ENCODE measurements at places on chromosomes 16 and 17.

GRCh38 chr16:50884066-50884860 is 142.4 kb downstream of the CYLD start:
- no peak for DNase-seq

GRCh38 chr16:68279726-68280558 is 15.6 kb downstream of the SLC7A6 start:
- DNase-seq, result no peak

- no peak for DNase-seq
Observed at GRCh38 chr17:2068519-2069051, 13.7 kb downstream of the HIC1 start.

- DNase-seq, result no peak
Observed at GRCh38 chr17:77456271-77456950, 315.6 kb downstream of the SEC14L1 start.

DNA sequence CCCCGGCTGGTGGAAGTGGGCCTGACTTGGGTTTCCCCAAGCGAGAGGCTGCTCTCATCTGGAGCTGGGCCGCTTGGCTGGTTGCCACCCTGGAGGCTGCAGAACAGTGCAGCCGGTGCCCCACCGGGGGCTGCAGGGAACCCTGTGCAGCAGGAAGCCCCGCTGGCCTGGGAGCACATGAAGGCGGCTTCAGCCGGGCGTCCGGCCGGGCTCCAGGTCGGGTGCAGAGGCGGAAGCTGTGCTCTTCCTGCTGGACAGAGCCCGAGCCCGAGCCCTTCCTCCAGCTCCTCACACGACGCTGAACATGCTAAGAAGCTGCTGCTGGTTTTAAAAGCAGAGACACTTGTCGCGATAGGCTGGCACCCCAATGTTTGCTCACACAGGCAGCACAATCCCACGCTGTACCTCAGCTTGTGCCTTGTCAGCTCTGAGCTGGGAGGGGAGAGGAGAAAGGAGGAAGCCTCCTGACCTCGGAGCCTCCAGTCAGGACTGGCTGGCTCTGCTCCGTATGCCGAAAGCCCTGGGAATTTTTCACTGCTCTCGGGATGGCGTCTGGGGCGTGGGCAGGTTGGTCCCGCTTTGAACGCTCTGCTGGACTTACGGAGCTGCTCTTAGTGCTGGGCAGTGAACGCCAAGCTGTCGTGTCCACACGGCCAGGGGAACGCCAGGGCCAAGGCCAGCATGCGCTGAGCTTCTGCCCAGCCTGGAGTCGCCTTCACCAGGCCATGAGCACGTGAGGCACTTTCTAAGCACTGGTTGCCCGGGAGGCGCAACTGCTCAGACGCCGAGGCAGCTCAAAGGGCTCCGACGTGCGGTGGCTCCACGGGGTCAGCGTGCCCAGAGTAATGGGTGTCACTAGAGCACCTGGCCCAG is 8.8 kb downstream of the CDK5R1 start:
- DNase-seq, result no peak

DNA sequence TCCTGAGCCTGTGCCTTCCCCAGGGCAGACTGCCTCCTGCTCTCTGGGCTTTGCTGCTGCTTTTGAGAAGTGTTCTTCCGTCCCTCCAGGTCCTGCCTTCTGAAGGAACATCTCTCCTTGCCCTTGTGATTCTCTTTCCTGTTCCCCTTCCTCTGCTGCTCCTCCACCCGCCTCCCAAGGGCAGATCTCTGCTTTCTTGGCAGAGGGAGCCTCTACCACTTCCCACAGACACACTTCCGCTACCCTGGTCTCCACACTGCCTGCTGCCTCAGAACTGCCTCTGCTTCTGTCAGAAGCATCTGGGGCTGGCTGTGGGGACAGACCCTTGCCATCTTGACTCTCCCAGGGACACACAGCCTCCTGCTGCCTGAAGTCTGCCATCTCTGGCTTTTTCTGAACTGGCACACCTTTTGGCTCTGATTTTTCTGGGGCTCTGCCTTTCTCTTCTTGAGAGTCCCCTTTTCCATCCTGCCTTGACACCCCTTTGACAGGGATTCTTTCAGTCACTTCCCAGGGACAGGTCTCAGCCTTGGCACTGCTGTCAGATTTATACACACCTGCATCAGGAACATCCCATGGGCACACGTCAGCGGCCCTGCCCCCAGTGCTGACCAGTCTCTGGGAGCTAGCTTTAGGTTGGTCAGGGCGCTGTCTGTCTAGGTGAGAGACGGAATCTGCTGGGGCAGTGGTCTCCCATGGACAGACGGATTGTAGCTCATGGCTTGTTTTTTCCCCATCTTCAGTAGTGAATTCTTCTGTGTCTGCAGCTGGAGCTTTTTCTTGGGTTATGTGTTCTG is 16.6 kb downstream of the GPR179 start:
- DNase-seq, result no peak

- DNase-seq, result no peak
Observed at GRCh38 chr16:2079991-2080390, 32.2 kb downstream of the TSC2 start.

DNA sequence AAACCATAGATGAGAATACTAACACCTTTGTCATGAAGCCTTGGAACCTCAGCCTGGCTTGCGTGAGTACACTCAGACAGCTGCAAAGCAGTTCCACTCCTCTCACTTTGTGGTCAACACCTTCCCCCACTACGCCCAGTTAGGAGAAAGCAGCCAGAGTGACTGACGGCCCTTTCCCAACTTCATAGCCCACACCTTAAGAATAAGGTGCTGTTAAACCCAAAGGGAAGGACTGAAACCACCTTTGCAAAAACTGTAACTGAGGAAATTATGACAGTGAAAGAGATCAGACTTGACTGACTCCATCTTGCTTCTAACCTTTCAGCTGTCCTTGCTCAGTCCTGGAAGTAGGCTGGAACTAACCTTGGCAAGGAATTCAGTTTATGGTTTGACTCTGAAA is 13.7 kb downstream of the N4BP1 start:
- DNase-seq, result no peak

- no peak for DNase-seq
Observed at GRCh38 chr17:31997005-31997404, 10.2 kb upstream of the LRRC37B start.

GRCh38 chr17:27352448-27353032 is 58.6 kb downstream of the WSB1 start:
- DNase-seq, result no peak

DNA sequence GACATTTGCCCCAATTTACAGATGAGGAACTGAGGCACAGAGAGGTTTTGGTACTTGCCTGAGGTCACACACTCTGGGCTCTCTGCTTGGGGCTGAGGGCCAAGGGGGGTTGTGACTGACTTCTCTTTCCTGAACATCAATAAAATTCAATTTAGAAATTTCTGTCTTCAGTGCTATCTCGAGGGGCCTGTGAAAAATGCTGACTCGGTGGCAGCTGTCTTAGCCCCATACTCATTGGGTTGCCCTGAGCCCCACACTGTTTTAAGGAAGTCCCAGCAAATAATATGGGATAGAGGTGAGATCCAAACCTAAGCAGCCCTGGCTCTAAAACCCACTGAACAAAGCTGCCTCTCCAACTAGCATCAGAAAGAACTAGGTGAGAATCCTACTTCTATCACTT is 7.0 kb upstream of the BRCA1 start:
- no peak for DNase-seq

GRCh38 chr17:75847614-75848522 is 3.7 kb upstream of the UNC13D start:
- DNase-seq, result no peak

GRCh38 chr17:49390548-49391324 is 23.9 kb downstream of the PHB1 start:
- no peak for DNase-seq

GRCh38 chr17:15414532-15415306 is 52.7 kb downstream of the CDRT4 start:
- no peak for DNase-seq

DNA sequence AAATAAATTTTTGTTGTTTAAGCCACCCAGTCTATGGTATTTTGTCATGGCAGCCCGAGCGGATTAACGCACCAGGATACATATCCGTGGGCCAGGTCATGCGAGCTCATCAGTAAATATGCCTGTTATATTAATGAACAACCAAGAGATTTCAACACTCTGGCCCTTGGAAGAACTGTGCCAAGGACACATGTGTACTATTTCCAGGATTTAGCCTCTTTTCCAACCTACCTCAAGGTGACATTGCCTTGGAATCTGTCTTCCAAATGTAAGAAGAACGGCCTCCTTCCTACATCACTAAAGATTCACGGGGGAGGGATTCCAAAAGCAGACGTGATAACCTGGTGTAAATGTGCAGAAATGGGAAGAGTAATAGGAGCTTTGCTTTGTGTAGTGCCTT is 72.8 kb upstream of the DYNLRB2 start:
- no peak for DNase-seq

- DNase-seq, result no peak
Observed at GRCh38 chr17:77307479-77308198, 166.9 kb downstream of the SEC14L1 start.

DNA sequence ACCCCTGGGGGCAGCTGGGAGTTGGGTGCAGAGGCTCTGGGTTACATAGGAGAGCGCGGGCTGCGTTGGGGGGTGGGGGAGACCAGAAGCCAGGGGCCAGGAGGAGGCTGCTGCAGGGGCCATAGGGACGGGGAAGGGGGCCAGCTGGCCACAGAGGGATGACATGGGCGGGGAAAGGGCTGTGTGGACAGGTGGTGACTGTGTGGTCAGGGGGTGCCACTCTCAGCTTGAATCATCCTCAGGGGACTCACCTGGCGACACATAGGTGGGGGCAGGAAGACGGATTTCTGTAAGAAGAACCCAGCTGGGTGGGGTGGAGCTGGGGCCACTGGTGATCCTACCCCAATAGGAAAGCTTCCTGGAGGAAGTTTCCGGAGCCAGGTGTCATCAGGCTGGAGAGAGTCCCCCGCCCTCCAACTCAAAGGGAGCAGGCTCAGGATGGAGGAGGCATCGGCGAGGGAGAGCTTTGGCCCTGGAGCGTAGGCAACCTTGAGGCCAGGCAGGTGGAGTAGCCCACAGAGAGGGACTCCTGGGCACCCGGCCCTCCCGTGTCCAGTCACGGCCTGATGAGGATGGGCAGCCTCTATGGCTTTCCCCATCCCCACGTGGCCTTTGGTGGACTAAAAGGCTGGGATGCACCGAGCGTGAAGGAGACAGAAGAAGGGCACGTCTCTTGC is 1.2 kb downstream of the TRPV3 start:
- DNase-seq, result no peak

DNA sequence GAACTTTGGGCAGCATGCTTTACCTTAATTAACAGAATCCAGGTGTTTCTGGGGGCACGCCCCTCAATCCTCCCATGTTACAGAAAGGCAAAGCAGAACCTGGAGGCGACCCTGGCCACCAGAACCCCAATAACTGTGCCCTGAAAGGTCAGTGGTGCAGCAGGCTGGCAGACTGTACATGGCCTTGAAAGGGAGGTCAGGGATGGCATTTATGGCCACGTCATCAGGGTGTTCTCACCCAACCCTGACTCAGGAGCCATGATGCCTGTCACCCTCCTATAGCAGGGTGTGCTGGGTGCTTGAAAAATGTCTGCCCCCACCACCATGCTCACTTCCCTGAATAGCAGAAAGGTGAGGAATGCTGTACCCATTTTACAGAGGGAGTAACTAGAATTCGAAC is 177.7 kb downstream of the TMEM132E start:
- no peak for DNase-seq

GRCh38 chr16:53626161-53626560 is 77.5 kb downstream of the RPGRIP1L start:
- peak; percentile 8 for DNase-seq

GRCh38 chr16:47320546-47321310 is 140.1 kb downstream of the ITFG1 start:
- DNase-seq, result no peak

DNA sequence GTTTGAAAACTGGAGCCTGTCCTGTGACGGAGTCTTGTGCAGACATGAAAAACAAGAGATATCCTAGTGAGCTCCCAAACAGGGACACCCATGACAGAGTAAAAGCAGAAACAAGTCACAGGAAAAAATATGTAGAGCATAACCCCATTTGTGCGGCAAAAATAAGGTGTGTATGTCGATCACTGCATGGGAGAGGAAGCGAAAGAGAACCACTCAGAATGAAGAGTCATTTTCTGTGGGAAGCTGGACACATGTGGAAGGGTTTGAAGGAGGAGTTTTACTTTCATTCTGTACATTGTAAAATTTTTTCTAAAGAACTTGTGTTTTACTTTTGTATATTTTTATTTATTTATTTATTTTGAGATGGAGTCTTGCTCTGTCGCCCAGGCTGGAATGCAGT is 72.1 kb downstream of the JPH3 start:
- DNase-seq, result no peak

GRCh38 chr17:16872351-16873173 is 99.4 kb downstream of the TNFRSF13B start:
- no peak for DNase-seq

GRCh38 chr16:1794221-1794871 is 841 bp upstream of the IGFALS start:
- no peak for DNase-seq

GRCh38 chr17:73388578-73388905 is 76.7 kb upstream of the CDC42EP4 start:
- DNase-seq, result no peak

GRCh38 chr17:1047177-1047878 is 50.4 kb downstream of the TIMM22 start:
- DNase-seq, result peak; percentile 39

- no peak for DNase-seq
Observed at GRCh38 chr17:6512552-6512951, 43.8 kb downstream of the PITPNM3 start.

GRCh38 chr16:55033225-55034156 is 102.8 kb downstream of the IRX5 start:
- peak; percentile 2 for DNase-seq

- no peak for DNase-seq
Observed at GRCh38 chr17:56792267-56792666, 41.5 kb downstream of the C17orf67 start.

DNA sequence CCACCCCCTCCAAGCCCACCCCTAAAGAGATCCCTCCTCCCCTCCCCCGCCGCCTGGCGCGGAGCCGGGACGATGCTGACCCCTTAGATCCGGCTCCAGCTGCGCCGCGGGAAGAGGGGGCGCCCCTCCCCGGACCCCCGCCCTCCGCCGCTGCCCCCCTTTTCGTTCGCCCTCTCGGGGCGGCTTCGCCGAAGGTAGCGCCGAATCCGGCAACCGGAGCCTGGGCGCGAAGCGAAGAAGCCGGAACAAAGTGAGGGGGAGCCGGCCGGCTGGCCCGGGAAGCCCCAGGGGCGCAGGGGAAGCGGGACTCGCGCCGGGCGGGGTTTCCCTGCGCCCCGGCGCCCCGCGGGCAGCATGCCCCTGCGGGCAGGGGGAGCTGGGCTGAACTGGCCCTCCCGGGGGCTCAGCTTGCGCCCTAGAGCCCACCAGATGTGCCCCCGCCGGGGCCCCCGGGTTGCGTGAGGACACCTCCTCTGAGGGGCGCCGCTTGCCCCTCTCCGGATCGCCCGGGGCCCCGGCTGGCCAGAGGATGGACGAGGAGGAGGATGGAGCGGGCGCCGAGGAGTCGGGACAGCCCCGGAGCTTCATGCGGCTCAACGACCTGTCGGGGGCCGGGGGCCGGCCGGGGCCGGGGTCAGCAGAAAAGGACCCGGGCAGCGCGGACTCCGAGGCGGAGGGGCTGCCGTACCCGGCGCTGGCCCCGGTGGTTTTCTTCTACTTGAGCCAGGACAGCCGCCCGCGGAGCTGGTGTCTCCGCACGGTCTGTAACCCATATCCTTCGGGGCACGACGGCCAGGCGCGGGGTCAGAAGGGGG is 623 bp downstream of the CACNA1G start:
- peak; percentile 32 for DNase-seq

GRCh38 chr16:20814784-20815183 is 8.5 kb downstream of the REXO5 start:
- no peak for DNase-seq

Measured in NCI-H82 (cell line).